ENCODE measurements at places on chromosomes 1 and 21.

GRCh38 chr1:71494163-71494562 is 413.3 kb upstream of the ZRANB2 start:
- no peak for DNase-seq

- no peak for DNase-seq
Observed at GRCh38 chr1:234125283-234125682, 220.8 kb downstream of the SLC35F3 start.

DNA sequence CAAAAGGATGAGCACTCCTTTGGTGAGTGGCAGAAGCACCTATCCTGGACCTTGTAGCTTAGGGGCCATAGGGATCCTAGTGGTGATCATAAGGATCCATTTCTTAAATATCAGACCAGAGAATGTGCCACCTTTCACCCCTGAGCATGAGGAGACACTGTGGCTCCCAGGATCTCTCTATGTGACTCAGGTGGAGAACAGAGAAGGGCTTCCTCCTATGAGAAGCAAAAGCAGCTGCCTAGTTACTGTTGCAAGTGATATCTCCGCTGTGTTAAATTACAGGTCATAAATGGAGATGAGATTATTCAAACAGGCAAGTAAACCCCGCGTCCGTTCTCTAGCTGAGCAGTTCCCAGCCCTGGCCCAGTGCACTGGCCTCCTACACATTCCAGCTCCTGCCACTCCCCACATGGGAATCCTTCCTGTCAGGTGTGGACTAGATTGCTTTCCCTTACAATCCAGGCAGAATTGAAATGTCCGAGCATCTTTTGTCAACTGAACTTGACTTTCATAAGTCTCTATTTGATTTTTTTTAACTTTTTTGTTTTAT is 26.3 kb downstream of the CLEC20A start:
- DNase-seq = no peak

DNA sequence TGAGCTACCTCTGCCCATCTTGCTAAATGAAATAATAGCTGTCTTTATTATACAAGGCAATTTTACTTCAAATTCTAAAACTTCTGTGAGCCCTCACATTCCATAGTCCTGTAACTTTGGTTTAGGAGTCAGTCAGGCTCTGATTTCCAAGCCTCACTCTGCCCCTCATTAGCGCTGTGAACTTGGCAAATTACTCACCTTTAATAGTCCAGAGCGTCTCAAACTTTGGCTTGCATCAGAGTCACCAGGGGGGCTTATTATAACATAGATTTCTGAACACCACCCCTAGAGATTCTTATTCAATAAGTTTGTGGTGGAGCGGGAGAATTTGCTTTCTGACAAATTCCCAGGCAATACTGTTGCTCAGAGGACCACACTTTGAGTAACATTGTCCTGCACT is 126.2 kb upstream of the FGGY start:
- DNase-seq = no peak

DNA sequence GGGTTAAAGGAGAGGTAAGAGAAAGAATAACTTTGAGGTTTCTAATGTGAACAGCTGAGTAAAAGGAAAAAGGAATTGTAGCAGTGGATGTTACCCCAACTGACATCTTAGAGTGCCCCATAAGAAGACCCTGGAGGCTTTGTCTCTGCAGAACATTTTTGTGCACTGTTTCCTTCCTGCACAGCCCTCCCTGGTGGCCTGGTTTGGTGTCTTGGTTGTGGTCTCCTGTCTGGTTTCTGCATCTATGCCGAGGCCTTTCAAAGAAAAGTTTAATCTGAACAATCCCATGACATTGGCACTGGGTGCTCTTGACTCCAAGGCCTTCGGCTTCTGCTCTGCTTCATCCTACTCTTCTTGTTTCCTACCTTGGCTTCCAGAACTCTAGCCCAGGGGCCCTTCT is 57.8 kb downstream of the RHOU start:
- no peak for DNase-seq

- DNase-seq = peak; percentile 39
Observed at GRCh38 chr21:38505654-38506523, 7.6 kb upstream of the ERG start.

DNA sequence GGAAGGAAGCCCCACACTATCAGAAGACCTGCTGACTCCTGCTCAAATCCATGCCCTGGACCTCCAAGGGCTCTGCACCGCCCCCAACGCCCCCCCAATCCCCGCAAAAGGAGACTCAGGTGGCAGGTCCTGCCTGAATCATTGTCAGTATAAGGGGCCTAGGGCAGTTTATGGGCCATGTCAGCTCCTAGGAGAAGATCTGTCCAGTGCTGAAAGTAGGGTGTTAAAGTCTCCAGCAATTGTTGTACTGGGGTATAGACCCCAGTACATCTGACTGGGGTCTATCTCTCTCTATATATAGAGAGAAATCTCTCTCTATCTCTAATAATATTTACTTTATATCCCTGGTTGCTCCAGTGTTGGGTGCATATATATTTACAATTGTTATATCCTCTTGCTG is 12.1 kb upstream of the OLIG2 start:
- DNase-seq = no peak

DNA sequence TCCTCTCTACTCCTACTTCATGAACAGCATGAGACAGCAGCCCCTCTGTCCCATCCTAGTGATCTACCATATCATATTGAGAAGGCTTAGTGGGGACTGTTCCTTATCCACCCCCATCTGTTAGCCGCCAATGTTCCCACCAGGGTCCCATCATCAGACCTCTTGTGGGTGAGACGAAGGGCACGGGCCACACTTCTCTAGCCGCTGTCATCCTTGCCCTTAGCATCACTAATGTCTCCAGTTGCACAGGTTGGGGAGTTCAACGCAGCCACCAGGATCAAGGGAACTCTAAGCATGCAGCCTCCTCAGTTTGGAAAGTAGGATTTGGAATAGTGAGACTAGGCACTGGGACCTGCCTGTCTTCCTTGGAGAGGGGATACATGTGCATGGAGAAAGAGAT is 20.1 kb downstream of the INKA2 start:
- DNase-seq = no peak

DNA sequence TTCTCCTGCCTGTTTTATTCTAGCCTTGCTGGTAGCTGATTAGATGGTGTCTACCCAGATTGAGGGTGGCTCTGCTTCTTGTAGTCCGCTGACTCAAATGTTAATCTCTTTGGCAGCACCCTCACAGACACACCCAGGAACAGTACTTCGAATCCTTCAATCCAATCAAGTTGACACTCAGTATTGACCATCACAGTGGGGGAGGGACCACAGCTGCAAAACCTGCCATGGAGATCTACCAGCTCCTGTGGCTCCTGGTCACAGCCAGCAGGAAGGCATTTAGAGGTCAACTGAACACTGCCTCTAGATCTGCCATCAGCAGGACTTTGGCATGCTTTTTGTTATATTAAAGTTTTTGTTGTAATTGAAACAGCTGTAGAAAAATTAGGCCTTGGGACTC is 146.9 kb downstream of the RWDD3 start:
- no peak for DNase-seq

GRCh38 chr1:246544001-246544400 is 22.1 kb downstream of the TFB2M start:
- DNase-seq = no peak

GRCh38 chr1:236185687-236186086 is 43.3 kb downstream of the GPR137B start:
- no peak for DNase-seq

DNA sequence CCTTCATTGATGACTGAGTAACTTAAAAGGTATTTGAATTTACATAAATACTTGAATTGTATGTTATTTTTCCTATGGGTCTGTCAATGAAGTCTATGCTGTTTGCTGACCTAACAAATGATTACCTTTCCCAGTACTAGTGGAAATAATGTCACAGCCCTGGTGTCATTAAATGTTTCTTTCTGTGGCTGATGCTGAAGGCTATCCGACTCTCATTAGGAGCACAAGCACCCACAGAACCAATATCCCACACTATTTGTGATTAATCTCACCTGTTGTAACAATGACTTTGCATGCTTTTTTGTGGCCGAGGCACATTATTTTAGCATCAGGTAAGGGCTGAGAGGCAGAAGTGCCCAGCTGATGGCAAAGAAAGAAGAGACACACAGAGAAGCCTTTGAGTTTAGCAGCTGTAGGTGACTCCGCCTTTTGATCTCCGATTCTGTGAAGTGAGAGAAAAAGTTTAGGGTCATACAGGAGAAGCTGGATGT is 25.8 kb upstream of the TRIM45 start:
- no peak for DNase-seq

DNA sequence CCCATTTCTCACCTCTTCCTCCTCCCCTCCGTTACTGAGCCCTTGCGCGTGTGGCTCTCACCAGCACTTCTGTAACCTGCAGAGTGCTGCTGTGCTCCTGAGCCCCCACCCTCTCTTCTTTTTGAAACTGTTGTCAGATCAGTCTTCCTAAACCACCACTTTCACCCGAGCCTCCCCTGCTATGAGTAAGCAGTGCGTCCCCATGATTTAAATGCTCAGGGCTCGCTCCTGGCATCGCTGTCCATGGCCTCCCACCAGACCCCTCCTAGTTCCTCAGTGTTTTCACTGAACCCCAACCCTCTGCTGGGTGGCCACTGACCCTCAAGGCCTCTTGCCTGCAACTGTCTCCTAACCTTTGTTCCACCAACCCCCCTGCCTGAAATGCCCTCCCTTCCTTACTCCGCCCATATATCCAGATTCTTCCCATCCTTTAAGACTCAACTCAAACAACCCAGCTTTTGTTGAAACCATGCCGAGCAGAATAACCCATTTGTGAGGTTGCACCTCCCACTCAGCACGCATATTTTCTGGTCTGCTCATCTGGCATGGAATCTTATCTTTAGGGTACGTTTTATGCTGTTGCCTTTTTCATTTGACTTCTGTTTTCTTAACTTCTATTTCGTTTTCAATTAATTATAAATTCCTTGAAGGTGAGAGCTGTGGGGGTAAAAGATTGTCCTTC is 64.5 kb upstream of the FAM3B start:
- no peak for DNase-seq

DNA sequence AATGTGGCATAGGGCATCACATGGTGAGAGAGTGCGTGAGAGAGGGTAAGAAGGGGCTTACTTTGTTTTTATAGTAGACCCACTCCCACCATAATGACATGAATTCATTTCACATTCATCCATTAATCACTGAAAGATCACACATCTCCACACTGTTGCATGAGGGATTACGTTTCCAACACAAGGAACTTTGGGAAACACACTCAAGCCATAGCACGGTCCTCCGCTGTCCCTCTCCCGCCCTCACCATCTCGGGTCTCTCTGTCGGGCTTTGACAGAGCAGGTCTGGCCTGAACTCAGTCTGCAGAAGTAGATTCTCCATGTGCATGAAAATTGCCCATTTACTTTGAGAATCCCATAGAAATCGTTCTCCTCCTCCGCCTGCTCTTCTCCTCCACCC is 312.2 kb downstream of the MATN1 start:
- DNase-seq = no peak

DNA sequence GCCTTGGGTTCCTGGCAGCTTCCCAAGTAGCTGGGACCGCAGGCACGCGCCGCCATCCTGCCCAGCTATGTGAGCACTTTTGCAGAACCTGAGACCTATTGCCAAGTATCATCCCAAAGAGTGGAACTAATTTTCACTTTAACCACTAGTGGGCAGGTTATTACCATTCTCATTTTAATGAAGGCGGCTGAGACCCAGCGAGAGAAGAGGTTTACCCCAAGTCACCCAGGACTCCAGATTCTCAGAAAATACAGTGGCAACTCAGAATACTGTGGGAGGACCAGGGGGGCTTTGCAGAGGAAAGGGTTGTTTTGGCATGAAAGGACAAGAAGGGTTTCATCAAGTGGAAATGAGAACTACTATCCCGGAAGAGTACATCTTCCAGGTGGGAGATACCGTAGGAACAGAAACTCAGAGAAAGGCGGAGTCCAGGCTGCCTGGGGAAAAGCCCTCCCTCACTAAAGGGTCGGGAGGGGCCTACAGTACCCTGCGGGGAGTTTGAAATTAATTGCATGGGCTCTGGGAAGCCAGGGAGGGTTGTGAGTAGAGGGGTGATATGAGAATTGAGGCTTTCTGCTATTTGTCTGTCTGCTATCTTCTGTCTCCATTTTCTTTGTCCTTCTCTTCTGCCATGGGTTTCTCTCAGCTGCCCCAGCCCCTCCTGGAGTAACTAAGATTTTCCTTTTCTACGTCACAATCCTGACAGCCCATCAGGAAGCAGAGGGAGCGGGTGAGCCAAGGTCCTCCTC is 7.2 kb upstream of the SEMA4A start:
- DNase-seq = peak; percentile 84

- no peak for DNase-seq
Observed at GRCh38 chr1:225928186-225929175, 4.4 kb upstream of the PYCR2 start.

GRCh38 chr1:917466-918091 is 6.1 kb upstream of the SAMD11 start:
- DNase-seq = no peak

DNA sequence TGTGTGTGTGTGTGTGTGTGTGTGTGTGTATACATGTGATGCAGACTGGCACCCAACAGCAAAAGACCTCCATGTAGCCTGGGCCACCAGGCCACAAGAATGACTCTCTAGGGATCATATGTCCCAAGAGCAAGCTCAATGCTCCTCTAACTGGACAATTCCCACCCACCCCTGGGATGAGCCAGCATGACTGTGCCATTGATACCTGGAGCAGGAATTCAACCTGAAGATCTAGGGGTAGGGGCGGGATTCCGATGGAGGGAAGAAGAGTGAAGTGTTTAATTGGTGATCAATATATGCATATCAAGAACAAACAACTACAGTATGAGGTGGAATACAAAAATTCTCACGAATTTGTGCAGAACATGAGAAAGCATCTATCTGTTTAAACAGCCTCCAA is 136.2 kb downstream of the PSMG1 start:
- no peak for DNase-seq

GRCh38 chr1:25796811-25797458 is 3.1 kb upstream of the SELENON start:
- peak; percentile 84 for DNase-seq

DNA sequence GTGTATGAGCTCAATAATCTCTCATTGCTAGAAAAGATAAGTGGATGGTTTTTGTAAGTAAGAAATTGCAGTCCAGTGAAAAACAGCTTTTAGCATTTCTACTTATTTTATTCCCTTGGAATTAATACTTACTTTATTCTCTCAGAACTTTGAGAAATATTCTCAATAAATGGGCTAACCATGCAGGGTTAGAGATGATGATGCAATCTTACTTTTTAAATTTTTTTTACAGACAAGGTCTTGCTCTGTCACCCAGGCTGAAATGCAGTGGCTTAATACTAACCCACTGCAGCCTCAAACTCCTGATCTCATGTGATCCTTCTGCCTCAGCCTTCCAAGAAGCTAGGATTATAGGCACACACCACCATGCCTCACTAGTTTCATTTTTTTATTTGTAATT is 440.8 kb upstream of the ZP4 start:
- no peak for DNase-seq

GRCh38 chr1:17544776-17545350 is 5.4 kb downstream of the ARHGEF10L start:
- DNase-seq = no peak

All from hepatic stellate cell (primary cell).